ENCODE measurements at places on chromosomes 12 and 14.

GRCh38 chr12:82174936-82175335, 183.3 kb downstream of the CCDC59 start:
- no peak for DNase-seq

GRCh38 chr12:45938566-45938965, 51.8 kb downstream of the SCAF11 start:
- DNase-seq: no peak

- no peak for DNase-seq
Observed at GRCh38 chr14:85752175-85752574, 222.2 kb downstream of the FLRT2 start.

- peak; percentile 77 for DNase-seq
Observed at GRCh38 chr14:63852817-63853731, at the start of gene SYNE2. SYNE2 (plus strand) TSS chr14:63853004; CDS start chr14:63909149, 56,145 bp downstream.

DNA sequence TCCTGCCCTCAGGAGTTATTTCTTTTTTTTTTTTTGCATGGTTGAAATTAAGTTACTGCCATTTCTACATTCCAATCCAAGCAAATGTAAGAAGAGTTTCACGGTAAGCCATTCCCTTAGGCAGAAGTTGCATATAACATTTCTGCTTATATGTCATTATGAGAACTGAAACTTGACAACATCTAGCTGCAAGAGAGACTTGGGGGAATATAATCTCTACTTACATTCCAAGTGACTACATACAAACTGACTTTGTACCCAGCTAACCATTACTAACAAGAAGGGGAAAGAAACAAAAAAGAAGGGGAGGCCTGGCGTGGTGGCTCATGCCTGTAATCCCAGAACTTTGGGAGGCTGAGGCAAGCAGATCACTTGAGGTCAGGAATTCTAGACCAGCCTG, 7.3 kb upstream of the RESF1 start:
- DNase-seq: no peak

DNA sequence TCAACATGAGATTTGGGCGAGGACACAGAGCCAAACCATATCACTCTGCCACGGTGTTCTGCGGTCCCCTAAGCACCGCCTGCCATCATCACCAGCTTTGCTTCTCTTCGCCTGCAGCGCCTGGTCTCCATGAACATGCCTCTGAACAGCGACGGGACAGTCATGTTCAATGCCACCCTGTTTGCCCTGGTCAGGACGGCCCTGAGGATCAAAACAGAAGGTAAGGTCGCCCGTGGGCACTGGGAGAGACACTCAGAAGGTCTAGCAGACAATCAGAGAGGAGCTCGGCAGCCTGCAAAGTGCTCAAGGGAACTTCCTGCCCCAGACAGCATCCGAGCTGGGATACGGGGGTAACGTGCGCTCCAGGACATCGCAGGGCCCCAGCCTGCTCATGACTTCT, 126.0 kb upstream of the FKBP4 start:
- DNase-seq: no peak

DNA sequence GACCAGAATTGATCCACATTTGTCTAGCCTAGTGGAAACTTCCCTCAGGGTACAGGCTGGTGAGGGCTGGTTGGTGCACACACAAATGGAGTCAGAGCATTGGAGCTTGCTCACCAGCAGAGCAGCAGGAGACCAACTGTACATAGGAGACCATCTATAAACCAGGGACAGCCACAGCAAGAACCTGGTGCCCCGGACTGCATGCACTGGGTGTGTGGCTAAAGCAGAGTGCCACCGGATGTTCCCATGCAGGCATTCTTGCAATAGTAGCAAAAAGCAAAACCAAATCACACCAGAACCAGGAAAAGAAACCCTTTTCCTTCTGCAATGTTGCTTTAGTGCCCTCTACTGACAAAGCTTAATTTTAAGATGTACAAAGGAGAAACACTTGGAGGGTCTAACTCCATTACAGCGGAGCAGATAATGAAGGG, 136.4 kb downstream of the MDGA2 start:
- DNase-seq: peak; percentile 27

DNA sequence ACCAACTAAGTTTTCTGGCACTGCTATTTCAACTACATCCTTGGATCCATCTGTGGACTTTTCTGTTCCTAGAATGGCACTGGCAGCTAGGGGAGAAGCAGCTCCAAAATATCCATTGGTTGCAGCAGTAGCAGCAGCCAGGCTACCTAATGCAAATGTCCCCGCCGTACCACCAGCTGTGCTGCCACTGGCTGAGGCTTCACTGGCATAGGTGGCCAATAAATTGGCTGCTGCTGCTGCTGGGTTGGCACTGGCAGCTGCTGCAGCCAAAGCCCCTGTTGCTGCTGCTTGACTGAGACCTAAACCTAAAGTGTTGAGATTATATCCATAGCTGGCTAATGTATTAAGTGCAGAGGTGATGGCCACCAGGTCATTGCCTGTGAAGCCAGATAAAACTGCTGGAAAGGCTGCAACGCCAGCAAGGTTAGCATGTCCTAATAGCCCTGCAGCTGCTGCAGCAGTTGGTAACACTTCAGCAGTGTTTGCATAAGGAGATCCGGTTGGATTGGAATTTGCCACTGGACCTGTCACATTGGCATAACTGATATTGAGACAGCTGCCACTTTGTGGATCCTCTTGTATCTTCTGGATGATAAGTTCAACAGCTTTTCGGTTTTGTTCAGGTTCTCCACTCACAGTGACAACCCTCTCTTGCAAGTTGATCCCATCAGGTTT, 149.5 kb downstream of the NOVA1 start:
- DNase-seq: no peak

DNA sequence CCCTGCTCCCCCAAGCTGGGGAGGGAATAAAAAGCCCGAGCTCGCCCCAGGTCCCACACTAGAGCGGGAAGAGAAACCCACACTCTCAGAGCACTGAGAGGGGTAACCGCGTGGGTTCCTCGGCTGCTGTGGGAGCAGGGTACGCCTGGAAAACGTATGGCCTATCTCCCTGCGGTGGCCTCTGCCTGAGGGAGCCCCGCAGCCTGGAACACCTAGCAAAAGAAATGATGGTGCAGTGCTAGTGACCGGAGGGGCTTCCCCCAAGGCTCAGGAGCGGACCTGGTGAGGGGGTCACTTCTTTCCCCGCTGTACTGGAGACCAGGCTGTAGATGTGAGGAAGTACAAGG, 2.5 kb upstream of the OR4N2 start:
- no peak for DNase-seq

GRCh38 chr12:20211981-20212421, 156.3 kb upstream of the PDE3A start:
- peak; percentile 49 for DNase-seq

DNA sequence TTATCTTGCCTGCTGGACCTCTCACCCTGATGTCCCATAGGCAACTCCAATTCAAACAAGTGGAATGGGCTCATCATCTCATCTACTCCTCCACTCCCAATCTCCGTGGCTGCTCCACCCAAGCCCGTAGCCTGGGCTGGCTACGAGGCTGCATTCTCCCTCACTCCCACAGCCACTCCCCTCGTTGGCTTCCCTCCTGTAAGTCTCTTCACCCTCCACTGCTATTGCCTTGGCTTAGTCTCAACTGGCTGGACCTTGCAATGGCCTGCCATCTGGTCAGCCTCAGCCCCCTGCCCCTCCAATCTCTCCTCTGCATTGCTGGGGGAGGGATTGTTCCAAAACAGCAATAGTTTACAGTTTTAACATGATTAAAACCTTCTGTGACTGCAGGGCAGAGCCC, 44.4 kb upstream of the PELI2 start:
- DNase-seq: no peak

DNA sequence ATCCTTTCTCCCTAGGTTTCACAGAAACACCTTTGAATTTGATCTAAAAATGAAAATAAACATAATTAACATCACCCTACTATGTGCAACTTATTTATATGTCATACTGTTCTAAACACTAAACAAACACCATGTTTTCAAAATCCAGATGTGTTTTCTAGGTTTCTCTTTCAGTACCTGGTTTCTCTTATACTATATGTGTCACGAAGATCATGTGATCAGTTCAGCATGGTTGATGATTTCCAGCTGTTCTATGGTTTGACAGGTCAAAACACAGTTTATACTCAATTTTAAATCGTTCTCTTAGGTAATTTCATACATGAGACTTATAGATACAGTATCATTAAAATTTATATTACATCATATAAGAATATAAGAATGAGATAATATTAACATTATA, 373.1 kb downstream of the SOX5 start:
- no peak for DNase-seq

DNA sequence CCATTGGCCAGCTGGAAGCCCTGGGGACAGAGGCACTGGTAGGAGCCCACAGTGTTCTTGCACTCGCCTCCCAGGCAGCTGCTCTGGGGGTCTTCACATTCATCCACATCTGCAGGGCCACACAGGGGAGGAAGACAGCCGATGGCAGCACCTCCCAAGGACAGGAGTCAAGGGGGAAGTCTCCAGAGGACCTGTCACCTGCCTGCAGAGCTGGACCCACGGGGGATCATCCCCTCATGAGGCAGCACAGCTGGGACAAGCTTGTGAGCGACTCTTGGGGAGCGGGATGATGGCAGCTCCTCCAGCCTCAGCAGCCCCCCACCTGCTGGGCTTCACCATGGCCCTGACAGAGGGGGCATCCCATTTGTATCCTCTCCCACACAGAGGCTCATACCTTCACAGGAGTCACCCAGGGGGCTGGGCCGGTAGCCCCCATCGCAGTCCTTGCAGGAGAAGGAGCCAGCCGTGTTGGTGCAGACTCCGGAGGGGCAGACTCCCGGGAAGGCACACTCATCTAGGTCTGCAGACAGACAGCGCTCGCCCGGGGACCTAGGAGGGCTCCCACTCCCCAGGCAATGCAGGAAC, 15.4 kb downstream of the ISCA2 start:
- DNase-seq: no peak

- DNase-seq: no peak
Observed at GRCh38 chr12:63955831-63956666, 111.5 kb downstream of the SRGAP1 start.

GRCh38 chr12:104249017-104249416, 33.4 kb downstream of the TXNRD1 start:
- DNase-seq: no peak

DNA sequence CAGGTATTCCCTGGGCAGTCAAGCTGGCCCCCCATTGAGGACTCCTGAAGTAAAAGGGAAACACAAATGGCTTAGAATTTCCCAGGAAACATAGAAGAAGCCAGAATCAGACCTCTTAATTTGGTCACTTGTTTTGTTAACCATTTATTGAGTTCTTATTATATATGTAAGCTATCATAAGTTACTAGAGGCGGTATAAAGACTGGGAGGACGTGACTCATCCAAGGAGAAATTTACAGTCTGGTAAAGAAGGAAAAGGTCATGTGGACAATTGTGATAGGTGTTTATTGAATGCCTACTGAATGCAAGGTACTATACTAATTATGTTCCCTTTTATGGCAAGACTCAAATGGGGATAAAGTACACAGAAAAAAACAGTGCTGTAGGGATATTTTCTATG, 146.7 kb downstream of the DYRK2 start:
- DNase-seq: peak; percentile 56

GRCh38 chr12:237026-237815, 23.3 kb upstream of the SLC6A12 start:
- DNase-seq: no peak

GRCh38 chr12:47821346-47821706, 1.6 kb upstream of the HDAC7 start:
- DNase-seq: no peak

- no peak for DNase-seq
Observed at GRCh38 chr12:109989380-109989779, 6.8 kb downstream of the GIT2 start.

GRCh38 chr12:119444462-119445044, 110.0 kb downstream of the CCDC60 start:
- peak; percentile 19 for DNase-seq

GRCh38 chr14:97266653-97267052, 469.5 kb downstream of the VRK1 start:
- peak; percentile 88 for DNase-seq

GRCh38 chr14:36222337-36222736, 45.8 kb upstream of the PTCSC3 start:
- DNase-seq: no peak

DNA sequence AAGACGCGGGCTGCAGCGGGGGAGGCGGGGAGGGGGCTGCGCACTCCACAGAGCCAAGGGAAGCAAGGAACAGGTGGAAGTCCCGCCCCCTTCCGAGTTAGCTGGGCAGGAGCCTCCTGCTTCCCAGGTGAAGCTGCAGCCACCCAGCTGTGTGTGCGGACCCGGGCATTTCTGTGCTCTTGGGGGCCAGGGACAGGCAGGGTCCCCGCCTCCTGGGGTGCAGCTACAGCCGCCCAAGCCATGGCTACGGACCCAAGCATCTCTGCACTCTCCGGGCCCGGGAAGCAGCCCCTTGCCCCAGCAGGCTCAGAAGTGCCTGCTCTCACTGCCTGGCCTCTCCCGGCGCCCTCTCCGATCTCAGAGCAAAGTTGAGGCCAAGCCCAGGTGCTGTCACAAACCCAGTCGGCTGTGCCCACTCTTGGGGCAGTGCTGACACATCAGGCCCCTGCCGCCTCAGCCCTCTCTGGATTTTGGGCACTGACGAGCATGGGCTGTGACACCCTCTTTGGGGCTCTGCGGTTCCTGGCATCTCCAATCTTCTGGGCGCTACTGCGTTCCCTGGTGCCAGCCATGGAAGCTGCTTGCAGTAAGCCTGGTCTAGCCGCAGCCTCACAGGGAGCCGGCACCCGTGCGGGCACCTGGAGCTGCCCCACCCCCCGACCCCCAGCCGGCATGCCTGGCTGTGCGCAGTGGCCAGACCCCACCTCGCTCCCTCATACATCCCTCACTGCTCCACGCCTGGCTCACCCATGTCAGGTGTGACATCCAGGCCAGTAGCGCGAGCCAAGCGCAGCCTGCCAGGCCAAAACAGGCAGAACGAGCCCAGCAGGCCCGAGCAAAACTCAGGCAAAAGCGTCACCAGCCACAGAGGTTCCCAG, 8.5 kb upstream of the MGAT4C start:
- DNase-seq: no peak

GRCh38 chr12:121110211-121110940, 22.3 kb upstream of the P2RX7 start:
- peak; percentile 63 for DNase-seq

- no peak for DNase-seq
Observed at GRCh38 chr14:53603994-53604393, 352.6 kb downstream of the BMP4 start.

Data from fibroblast of skin of back (primary cell).